Lung microvascular endothelial cell (primary cell): ENCODE measurements at places on chromosomes 3 and 15. TPM values are rescaled to one million over a fixed set of nuclear protein-coding genes. Genes with fewer than 3 reads are reported as not detected.

DNA sequence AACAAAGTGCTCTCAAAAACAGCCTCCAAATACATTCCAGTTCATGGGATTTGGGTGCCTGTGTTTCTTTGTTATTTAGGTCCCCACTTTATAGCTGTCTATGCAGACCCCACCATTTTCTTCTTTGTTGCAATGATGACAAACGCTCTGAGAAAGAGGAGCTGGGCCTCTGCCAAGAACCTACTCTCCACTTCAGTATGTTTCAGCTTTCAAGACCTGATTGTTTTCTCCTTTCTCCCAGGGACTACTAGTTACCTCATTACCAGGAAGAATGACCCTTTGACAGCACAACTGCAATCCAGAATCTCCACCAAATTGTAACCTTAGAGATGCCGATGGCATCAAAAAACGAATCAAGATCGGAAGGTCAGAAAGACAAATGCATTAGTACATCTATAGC lies 236.8 kb downstream of the MEIS2 start:
- no peak for DNase-seq

DNA sequence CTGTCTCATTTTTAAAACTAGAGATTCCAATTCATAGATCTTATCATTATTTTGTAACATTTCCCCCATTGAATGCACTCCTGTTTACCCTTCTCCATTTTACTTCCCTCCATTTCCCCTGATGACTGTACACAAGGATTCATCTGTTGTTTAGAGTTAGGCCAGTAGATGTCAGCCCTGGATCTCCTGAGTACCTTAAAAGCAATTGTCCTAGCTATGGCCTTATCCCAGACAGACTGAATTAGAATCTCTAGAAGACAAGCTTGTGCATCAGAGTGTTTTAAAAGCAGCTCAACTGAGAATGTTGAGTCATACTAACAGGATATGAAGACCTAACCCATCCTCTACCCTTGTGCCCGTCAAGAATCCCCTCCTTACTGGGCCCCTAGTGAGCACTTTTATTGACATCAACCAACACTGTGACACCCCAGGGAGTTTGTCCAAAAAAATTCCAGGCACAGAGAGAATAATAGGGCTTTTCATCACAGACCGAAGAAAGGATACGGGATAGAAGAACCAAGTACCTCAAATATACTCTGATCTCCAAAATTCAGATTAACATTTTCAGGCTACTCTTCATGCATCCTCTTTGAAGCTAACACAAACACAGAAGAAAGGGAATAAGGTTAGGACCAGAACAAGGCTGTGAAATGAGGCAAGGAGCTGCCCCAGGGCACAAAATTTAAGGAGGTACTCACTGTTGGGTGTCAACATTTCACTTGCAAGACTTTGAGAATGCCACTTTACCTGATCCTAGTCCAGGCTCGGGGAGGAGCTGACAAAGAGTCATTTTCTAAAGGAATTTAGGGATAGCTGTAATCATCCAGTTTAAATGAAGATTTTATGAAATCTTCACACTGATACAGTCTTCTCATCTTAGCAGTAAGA lies 17.1 kb downstream of the ZBED2 start:
- peak; percentile 61 for DNase-seq

- DNase-seq: no peak
Observed at GRCh38 chr3:5476403-5476802, 288.9 kb downstream of the EDEM1 start.

DNA sequence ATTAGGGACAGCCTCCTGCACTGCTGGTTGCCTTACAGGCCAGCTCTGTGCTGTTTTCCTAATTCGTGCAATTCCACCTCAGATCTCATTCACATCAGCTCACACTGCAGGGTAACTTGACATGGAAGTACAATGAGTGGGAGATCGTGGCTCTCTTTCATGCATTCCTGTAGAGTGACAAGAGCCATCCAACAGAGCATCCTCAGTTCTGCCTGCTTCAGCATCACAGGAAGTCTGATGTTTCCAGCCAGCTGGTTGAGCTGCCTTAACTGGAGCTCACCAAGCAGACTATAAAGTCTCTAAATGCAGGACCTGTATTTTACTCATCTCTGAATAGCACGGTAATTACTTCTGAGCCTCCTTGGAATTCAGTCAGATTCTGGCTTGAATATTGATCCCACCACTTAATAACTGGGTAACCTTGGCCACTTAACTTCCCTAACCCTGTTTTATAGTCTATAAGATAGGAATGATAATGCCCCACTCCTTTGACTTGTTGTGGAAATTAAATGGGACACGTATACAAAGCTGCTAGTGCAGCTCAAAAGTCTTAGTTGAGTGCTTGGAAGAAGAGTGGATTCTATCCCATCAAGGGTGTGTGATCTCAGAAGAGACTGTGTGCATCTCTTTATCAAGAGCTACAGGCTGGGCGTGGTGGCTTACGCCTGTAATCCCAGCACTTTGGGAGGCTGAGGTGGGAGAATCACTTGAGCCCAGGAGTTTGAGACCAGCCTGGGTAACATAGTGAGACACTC lies 1.4 kb upstream of the DIS3L start:
- no peak for DNase-seq

- DNase-seq: no peak
Observed at GRCh38 chr15:54810496-54810895, 386.2 kb downstream of the RSL24D1 start.

- DNase-seq: no peak
Observed at GRCh38 chr3:108728105-108728504, 29.1 kb downstream of the RETNLB start.

- DNase-seq: no peak
Observed at GRCh38 chr3:2944628-2945027, 165.5 kb downstream of the IL5RA start.

DNA sequence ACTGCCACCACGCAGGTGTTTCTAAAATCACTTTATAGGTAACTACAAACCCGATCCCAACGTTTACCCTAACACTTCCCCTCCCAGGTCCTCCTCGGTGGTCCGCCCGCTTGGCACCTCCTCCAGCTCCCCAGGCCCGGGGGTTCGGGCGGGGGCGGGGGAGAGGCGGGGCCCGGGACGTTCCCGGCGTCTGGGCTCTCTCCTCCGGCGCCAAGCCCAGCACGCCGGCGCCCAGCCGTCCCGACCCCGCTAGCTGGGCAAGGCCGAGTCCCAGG lies 562 bp downstream of the CGGBP1 start:
- DNase-seq: no peak

GRCh38 chr3:48788544-48789162 lies 59.0 kb downstream of the PRKAR2A start:
- no peak for DNase-seq

- peak; percentile 32 for DNase-seq
Observed at GRCh38 chr15:101206176-101206591, 45.7 kb downstream of the CHSY1 start.

GRCh38 chr3:73018790-73019441 lies 22.3 kb downstream of the PPP4R2 start:
- DNase-seq: no peak

GRCh38 chr15:68154923-68155559 lies 50.1 kb downstream of the CALML4 start:
- DNase-seq: peak; percentile 80

GRCh38 chr3:46484388-46484787 lies 13.4 kb upstream of the RTP3 start:
- DNase-seq: no peak

DNA sequence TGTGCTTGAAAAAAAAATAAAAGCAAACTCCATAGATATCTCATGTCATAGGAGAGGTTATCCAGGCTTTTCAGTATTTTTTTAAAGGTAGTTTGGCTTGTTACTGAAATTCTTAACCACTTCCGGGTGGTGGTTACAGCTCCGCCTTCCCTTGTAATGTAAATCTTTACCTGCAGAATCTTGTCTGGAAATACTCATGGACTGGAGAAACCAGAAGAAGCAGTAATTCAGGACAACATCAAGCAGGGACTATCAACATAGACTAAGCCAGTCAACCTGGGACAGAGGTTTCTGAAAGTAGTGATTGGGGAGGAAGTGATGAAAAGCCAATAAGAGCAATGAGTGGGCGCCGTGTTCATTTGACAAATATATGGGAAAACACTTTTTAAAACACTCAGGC lies 78.9 kb upstream of the SKOR1 start:
- no peak for DNase-seq

DNA sequence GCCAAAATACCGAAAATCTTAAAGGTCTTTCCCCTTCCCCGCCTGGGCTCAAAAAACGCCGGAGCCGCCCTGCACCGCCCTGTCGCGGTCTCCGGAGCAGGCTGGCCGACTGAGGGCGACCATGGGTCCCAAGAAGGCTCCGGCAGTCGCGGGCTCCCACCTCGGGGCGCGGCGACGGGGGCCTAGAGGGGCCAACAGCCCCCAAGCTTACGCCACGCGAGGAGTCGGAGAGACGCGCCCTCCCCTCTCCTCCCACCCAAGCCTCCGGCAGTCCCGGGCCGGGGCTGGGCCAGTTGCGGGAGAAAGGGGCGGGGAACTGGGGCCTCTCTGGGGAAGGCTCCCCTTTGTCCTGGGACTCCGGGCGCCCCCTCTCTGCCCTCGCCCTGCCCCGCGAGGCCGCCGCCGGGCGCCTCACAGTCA lies 69.2 kb downstream of the GOLGA8B start:
- DNase-seq: peak; percentile 24

DNA sequence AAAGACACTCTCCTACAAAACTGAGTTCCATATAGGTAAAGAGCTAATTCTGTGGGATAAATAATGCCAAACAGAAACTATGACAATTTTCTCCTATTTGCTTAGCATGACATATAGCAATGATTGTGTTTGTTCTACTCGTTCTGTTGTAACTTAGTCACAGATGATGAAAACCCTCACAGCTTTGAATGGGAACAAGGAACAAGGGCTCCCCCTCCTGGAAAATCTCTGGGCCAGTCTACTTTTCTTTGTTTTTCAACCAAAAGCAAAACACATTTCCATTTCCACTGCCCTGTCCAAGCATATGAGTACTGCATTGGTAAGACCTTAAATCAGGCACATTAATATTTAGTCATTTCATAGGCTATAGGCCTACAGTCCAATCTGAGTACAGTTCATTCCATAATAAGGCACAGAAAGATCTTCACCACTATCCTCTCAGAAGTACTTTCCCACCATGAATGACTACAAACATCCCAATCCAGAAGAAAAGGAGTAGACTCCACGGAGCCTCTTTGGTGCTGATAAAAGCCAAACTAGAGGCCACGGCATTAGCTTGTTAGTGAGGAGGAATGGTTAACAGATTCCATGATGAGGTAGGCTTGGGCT lies 67.1 kb downstream of the ATP8B4 start:
- DNase-seq: peak; percentile 55

DNA sequence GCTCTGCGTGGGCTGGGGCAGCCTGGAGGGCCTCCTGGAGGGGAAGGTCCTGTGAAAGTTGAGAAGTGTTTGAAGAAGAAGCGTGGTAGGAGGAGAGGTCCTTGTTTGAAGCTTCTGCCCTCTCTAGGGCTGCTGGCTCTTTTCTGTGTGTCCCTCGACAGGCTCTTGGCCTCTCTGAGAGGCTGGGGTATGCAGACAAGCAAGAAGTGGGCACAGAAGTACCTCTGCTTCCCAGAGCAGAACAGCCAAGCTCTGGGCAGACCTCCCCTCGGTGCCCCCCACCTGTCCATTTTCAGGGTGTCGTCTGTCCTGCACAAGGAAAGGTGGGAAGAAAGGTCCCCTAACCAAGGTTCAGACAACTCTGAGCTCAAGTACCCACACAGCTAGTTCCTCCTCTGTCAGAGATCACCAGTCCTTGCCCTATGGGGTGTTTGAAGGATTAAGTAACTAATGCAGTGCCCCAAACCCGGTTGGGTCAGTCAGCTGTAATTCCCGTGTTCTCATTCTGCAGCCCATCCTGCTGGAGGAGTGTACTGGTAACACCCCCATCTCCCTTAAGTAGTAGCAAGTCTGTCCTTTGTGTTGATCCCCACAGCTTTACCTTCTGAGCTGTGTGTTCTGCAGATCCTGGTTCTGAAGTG lies 6.3 kb downstream of the CSK start:
- no peak for DNase-seq

DNA sequence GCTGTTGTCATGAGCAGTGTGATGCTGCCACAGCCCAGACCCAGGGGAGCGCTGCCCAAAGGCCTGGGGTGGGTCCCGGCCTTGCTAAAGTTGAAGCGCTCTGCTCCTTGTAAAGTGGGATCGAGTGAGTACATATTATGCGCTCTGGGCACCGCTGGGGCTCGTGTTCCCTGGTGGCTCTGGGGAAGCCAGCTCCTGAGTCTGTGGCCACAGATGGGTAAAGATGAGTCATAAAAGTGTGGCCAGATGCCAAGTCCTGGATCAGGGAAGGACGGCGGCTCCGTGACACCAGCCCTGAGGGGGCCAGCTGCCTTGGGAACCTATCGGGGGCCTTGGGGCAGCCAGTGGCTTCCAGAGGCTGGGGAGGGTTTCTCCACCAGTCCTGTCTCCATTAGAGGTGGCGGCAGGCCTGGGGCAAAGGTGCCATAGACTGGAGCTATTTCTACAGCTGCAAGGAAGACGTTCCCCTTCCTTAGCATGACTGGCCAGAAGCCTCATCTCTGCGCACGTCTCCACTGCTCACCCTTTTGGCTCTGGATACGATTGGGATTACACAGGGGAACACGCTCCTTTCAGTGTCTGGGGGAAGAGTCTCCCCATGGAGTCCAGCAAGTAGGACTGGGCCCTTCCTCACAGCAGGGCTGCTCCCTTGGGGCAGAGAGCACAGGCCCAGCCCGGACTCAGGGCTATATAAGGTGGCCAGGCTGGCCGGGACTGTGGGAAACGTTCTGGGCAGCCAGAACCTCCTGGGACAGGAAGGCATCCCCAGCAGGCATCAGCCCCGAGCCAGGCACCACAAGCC lies 1.2 kb upstream of the ITIH4 start:
- peak; percentile 85 for DNase-seq

GRCh38 chr3:113844622-113845222 lies 6.1 kb downstream of the GRAMD1C start:
- peak; percentile 66 for DNase-seq

DNA sequence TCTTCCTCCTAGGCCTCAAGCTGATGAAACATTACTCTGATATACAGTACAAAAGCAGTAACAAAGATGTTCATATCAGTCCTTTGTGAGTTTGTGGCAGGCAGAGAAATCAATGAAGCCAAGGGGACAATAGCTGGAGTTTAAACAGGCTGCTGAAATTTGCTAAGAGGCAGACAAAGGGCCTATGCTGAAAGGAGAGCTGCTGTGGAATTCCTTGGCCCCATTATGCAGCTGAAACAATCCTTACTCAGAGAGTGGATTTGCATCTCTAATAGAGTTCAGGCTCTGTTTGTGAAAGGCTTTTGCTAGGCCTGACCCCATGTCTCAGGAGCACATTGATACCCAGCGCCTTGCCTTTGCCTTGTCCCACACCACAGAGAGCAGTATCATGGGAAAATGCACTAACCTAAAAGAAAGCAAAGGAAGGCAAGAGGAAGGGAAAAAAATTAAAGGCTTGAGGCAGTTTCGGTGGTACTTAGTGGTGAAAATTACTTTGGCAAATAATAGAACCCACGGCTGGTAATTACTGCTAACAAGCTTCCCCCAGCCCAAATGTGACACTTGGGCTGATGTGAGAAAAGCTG lies 195.0 kb upstream of the EPHA3 start:
- DNase-seq: no peak

TMIE gene
- total RNA-seq: under 0.01 TPM in 1 of 2 replicates, not detected in the other

NKTR gene
- 27.0 and 46.0 TPM in 2 replicates for total RNA-seq

ICE2 gene
- total RNA-seq: 24.6 and 32.7 TPM in 2 replicates

MNS1 gene
- 0.20 and 0.22 TPM in 2 replicates for total RNA-seq

CCDC54 gene
- not detected in 2 replicates for total RNA-seq

CPNE4 gene
- not detected in 2 replicates for total RNA-seq

FANCD2OS gene
- not detected in 2 replicates for total RNA-seq
